Foreskin fibroblast (primary cell): ENCODE measurements at places on chromosomes 16 and 17.

- DNase-seq = no peak
Observed at GRCh38 chr16:4641895-4642294, 17.3 kb downstream of the MGRN1 start.

GRCh38 chr16:25187491-25187795 is 29.3 kb upstream of the AQP8 start:
- no peak for DNase-seq

DNA sequence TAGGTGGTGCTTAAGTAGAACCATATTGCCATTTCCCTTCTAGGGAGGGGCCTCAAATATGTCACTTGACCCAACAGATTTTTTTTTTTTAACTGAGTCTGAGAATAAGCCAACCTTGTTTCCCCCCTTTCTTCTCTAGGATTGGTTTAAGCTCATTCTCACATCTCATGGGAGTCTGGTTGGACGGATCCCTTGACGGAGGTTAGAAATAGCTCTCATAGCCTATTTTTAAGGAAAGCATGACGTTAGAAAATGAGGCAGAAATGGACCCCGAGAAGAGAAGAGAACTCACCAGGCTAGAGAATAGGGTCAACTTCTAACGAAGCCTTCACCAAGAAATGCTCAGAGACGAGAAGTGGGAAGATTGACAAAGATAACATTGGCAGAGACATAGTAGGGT is 95.1 kb upstream of the ZFHX3 start:
- DNase-seq = no peak

- no peak for DNase-seq
Observed at GRCh38 chr17:4599505-4600281, 15.4 kb downstream of the SMTNL2 start.

GRCh38 chr16:78635807-78636206 is 536.4 kb downstream of the WWOX start:
- DNase-seq = no peak

- DNase-seq = no peak
Observed at GRCh38 chr17:82126556-82127314, 28.7 kb upstream of the FASN start.

- DNase-seq = no peak
Observed at GRCh38 chr17:1985686-1986085, 39.4 kb downstream of the RTN4RL1 start.

GRCh38 chr16:80759419-80760162 is 44.8 kb downstream of the CDYL2 start:
- no peak for DNase-seq

DNA sequence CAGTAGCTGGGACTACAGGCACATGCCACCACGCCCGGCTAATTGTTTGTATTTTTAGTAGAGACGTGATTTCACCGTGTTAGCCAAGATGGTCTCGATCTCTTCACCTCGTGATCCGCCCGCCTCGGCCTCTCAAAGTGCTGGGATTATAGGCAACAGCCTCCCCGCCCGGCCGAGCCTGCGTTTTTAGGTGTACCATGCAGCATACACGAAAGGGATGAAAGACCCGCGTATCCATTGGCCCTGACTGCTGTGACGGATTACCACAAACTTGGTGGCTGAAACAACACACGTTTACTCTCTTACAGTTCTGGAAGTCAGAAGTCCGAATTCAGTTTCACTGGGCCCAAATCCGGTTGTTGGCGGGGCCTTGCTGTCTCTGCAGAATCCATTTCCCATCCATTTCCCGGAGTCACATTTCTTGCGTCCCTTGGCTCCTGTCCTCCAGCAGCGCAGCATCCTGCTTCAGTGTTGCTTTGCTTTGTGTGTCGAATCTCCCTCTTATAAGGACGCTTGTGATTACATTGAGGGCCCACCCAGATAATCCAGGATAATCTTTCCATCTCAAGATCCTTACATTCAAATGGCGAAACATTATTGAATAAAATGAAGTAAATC is 8.3 kb upstream of the GUCY2D start:
- DNase-seq = no peak

DNA sequence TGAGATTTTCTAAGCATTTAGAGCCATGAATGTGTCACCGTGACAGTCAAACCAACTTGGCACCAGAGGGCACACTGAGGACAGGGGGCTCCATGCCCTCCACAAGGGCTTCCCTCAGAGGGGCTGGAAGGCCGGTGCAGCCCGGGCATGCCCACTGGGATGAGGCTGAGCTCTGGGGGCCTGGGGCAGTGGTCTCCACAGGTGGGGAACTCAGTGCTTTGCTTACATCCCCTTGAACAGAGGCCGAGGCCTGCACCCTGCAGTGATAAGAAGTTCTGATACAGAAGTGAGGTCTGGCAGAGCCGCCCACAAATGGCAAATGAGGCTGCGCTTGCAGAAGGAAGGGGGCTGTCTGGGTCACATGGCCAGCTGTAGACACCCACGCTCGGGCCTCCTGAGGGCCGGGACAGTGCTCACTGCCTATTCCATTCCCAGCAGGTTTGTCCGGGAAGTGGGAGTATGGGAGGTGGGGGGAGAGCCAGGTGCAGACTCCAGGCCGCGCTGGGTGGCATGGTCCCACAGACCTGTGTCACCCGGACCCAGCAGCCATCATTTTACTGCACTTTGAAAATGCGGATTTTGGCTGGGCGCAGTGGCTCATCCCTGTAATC is 116.8 kb upstream of the CREBBP start:
- DNase-seq = no peak

DNA sequence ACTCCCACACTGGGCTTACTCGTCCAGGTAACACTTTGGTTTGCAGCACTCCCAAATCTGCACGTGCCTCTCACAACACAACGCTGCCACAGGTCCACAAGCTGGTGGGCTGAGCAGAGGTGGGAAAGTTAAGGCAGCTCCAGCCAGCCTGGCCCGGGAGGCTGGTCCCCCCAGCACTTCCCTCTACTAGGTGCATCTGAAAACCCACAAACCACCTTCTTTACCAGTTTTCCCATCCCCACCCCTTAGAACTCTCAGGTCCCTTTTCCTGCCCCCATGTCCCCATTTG is 1.4 kb upstream of the GAA start:
- DNase-seq = no peak

DNA sequence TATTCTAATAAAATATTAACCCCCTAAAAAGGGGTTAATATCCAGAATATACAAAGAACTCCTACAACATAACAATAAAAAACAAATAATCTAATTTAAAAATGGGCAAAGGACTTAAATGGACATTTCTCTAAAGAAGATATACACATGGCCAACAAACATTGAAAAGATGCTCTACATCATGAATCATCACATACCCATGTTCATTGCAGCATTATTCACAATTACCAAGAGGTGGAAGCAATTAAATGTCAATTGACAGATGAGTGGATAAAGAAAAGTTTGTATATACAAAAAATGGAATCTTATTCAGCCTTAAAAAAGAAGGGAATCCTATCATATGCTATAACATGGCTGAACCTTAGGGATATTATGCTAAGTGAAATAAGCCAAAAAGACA is 36.8 kb downstream of the CPD start:
- DNase-seq = peak; percentile 33

- DNase-seq = no peak
Observed at GRCh38 chr17:51287412-51287811, 27.1 kb downstream of the UTP18 start.

DNA sequence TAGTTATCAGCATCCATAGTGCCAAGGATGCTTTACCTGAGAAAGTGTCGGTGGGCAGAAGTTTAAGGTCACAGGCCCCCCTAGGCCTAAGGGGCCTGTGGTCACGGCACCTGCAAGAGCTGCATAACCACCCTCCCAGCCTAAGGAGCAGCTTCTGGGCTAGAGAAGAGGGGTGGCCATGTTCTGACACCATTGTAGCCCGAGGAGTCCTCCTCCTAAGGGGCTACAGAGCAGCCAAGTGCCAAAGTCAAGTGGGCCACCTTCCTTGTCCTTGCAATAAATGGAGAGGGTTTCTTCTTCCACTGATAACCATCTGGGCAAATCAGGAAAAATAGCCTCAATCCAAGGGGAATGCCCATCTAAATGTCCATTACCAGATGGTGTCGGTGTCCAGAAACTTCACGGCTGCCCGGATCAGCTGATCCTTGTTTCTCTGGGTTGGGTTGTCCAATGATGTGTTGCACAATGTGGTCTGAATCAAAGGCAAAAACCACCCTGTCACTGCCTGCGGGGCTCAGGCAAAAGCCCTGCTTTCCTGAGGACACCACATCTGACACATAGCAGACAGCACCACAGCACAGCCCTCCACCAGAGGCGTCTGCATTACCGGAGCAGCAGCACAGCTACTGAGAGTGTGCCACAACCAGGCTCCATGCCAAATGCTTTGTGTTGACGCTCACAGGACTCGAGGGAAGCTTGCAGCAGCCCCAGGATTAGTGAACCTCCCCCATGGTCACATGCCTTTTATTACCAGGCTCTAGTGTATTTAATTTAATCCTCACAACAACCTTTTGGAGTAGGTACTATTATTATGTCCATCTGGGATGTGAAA is 12.8 kb downstream of the ATPAF2 start:
- peak; percentile 76 for DNase-seq

- no peak for DNase-seq
Observed at GRCh38 chr17:64941761-64942160, 22.5 kb upstream of the LRRC37A3 start.

- DNase-seq = peak; percentile 1
Observed at GRCh38 chr16:75928295-75928694, 202.0 kb upstream of the CPHXL start.

- DNase-seq = no peak
Observed at GRCh38 chr17:32627239-32627996, 140.6 kb downstream of the CDK5R1 start.

GRCh38 chr16:48155926-48156789 is at the start of gene ABCC12:
Gene ABCC12 (minus strand): TSS chr16:48155993. CDS start chr16:48146424, 9,569 bp downstream.
- DNase-seq = no peak

DNA sequence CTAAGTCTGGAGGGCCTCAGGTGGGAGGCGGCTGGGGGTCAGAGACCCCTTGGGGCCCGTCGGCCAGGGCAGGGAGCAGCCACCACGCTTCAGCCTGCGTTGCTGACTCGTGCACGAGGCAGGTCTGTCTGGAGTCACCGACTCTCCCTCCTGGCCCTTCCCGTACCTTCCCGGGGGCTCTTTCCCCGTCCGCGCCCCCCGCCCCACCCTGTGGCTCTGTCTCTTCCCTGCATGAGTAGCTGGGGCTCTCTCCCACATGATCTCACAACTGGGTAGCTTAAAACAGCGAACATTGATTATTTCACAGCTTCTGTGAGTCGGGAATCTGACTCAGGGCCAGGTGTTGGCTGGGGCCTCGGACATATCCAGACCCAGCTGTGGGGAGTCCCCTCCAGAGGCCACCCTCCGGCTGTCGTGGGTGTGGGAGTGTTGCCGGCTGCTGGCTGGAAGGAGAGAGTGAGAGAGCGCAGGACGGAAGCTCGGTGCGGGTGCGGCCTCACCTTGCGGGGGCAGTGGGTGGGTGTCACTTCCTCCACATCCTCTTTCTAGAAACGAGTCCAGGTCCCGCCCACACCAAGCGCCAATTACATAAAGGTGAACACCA is 17.3 kb downstream of the BAHCC1 start:
- no peak for DNase-seq

- no peak for DNase-seq
Observed at GRCh38 chr17:28554565-28554964, 2.1 kb upstream of the UNC119 start.
